Activated CD4-positive, alpha-beta T cell treated with anti-CD3 and anti-CD28 coated beads for 36 hours (primary cell): ENCODE measurements at places on chromosomes 1 and 21. TPM values are rescaled to one million over a fixed set of nuclear protein-coding genes. Genes with fewer than 3 reads are reported as not detected.

GRCh38 chr1:32639489-32640075, 10.8 kb downstream of the ZBTB8OS start:
- no peak for DNase-seq

GRCh38 chr1:161727256-161727924, 6.0 kb downstream of the FCRLB start:
- DNase-seq: peak; percentile 48

- no peak for DNase-seq
Measured at GRCh38 chr1:27990920-27991537, 31.3 kb downstream of the XKR8 start.

- DNase-seq: no peak
Measured at GRCh38 chr1:229888561-229889001, 178.5 kb upstream of the GALNT2 start.

DNA sequence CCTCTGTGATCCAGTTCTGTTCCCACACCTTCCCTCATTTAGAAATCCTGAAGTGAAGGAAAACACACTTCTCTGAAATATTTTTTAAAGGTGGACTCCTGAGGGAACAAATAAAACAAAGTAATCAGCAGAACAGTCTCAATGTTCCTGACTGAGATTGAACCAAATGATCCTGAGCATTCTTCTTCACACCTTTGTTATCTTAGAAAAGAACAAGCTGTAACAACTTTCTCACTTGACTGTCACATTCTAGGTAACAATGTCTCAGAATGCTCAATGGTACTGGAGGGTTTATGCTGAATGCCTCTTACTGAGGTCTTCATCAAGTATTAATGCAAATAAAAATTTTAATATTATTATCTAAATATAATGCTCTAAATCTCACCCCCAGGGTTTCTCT, 40.4 kb upstream of the RGS2 start:
- DNase-seq: no peak

DNA sequence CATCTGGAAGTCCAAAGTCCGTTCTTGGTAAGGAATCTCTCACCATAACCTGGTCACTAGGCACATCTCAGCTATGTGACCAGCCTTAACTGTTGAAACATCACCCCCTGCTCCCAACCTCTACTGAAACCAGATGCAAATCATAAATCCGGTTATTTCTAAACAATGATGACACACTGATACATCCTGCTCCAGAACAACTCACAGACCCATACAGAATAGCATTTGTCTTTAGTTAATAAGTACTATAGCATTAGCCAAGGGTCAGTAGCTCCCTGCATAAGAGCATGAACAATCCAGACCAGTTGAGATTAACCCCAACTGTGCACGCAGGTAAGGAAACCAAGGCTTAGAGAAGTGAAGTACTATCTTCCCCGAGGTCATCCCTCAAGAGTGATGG, 38.0 kb upstream of the KCTD3 start:
- DNase-seq: no peak

GRCh38 chr1:161737625-161738024, 12.0 kb upstream of the DUSP12 start:
- no peak for DNase-seq

GRCh38 chr1:96329121-96329520, 392.5 kb upstream of the PTBP2 start:
- no peak for DNase-seq

LCE2C gene
- not detected for total RNA-seq
